Ecto neural progenitor cell (in vitro differentiated cells): ENCODE measurements at places on chromosomes 5 and 9.

GRCh38 chr5:63205976-63206375 lies 627.4 kb downstream of the LRRC70 start:
- no peak for DNase-seq

- DNase-seq = no peak
Measured at GRCh38 chr5:89313804-89314588, 431.0 kb upstream of the MEF2C start.

DNA sequence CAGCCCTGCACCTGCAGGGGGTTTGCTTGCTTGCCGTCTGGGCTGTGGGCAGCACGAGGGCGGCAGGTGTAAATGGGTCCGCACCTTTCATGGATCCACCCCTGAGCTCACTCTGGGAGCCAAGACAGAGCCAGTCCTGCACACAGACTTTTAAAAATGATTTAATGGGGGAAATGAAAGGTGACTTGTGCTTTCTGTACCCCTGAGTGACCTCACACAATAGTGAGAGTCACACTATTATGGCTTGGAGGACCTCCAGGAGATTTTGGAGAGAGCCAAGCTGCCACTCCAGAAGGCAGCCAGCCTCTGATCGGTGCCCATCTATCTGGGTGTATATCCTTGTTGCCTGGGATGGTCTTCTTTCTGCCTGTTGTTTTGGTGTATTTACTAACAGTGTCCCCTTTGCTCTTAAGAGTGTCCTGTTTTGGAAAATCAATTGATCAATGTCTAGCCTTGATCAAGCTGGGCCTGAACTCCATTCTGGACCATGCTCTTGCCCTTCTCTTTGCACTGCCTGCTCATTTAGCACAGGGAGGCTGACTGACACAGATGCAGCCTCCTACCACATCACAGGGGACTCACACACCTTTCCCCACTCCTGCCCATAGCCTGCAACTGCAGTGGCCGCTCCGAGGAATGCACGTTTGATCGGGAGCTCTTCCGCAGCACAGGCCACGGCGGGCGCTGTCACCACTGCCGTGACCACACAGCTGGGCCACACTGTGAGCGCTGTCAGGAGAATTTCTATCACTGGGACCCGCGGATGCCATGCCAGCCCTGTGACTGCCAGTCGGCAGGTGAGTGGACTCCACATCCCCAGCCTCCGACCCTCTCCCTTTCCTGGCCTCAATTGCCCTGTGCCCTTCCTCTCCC lies 29.5 kb downstream of the LAMC3 start:
- DNase-seq = no peak

GRCh38 chr5:149878371-149878770 lies 66.2 kb downstream of the PDE6A start:
- no peak for DNase-seq

DNA sequence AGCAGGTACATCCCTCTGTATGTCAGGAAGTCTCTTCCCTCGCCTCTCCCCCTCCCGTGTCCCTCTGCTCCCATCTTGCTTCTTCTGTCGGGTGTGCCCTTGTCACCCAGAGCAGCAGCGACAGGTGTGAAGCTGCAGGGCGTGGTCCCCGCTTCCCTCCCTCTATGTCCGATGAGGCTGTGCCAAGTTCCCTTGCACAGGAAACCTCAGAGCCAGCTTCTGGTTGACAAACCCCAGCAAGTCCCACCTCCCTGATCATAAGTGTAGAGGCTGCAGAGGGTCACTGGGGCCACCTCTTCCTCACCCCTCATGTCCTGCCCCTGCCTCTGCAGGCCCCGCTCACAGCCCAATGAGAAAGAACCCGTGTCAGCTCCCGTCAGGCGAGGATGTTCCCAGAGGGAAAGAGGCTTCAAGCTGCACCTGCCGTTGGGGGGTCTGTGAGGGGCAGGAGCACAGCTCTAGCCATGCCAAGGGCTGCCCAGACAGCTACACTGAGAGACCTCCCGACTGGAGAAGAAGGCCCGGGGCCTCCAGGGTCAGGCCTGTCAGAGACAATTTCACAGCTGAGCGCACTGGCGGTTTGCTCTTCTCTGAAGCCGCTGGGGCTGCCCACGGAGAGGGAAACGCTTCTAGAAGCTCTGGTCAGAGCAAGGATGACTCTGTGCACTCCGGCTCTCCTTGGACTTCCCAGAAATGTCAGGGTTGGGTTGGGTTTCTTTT lies 73.3 kb downstream of the AK8 start:
- no peak for DNase-seq

- peak; percentile 57 for DNase-seq
Measured at GRCh38 chr9:90801241-90801972, at the start of gene SYK. Gene SYK, plus strand, starts transcription at chr9:90801819. Its CDS starts 42,080 bp downstream, at chr9:90843899.

GRCh38 chr9:122276096-122276495 lies 11.4 kb downstream of the MRRF start:
- DNase-seq = no peak

GRCh38 chr5:100762108-100762507 lies 141.0 kb downstream of the ST8SIA4 start:
- DNase-seq = no peak

DNA sequence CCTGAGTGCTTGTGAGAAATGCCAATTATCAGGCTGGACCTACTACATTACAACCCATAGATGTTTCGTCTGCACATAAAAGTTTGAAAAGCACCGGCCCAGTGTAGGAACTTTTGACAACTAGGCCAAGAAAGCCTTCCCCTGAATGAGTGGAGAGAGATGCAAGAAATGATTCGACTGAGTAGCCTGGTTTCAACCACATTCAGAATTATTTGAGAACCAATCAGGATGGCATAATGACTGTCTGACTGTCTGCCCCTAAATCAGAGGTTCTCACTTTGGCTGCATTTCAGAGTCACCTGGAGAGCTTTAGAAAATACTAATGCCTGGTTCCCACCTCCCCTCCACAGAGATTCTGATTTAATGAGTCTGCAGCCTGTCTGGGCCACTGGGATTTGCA lies 61.1 kb downstream of the FRMD3 start:
- DNase-seq = no peak

GRCh38 chr5:33772380-33772897 lies 119.4 kb downstream of the ADAMTS12 start:
- no peak for DNase-seq

DNA sequence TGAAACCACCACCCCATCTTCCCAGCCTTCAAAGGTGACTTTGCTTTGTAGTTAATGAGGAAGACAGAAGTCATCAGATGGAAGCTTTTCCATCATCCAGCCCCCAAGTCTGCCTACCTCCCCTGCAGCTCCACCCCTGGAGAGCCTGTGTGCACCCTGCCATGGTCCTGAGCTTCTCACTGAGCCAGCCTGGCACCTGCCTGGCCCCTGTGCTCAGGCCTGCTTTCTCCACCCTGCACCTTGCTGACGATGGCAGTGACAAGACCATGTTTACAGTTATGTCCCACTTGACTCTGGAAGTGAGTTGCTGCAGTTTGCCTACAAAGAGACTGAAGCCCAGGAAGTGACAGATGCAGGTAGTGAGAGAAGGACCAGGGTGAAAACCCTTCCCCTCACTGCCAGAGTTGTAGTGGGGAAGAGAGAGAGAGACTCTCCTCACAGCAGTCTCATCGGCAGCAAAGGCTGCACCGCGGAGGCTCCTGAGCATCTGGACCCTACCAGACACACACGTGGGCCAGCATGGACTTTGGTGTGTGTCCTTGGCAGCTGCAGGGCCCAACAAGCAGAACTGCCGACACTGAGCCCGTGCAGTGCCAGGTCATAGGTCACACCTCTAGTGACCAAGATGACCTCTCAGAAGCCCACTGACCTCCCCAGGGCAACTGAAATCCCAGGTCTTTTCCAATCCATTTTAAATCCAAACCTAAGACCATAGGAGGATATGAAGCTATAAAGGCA lies 107.1 kb downstream of the CACNA1B start:
- peak; percentile 29 for DNase-seq

- no peak for DNase-seq
Measured at GRCh38 chr9:124792257-124793014, 15.5 kb downstream of the OLFML2A start.

GRCh38 chr5:82734347-82734746 lies 342.8 kb downstream of the TMEM167A start:
- DNase-seq = no peak

DNA sequence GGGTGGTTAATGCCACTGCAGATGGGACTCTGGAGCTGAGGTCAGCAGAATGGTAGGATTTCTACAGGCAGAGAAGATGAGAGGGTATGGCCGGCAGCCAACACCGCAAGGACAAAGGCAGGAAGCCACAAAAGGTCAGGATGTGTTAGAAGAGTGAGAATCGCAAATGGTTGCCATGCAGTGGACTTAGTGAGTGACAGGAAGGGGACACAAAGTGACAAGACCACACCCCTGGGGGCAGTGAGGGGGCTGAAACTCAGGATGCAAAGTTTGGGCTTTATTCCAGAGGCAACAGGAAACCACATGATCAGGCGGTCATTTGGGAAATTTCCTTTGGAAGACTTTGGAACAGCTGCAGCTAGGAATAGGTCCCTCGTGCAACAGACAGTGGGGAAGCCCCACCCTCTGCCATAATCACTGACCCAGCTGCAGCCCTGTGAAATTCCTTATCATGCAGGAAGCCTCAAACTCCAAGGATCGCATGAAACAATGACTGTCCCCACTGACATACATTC lies 14.2 kb upstream of the CCDC180 start:
- DNase-seq = no peak

DNA sequence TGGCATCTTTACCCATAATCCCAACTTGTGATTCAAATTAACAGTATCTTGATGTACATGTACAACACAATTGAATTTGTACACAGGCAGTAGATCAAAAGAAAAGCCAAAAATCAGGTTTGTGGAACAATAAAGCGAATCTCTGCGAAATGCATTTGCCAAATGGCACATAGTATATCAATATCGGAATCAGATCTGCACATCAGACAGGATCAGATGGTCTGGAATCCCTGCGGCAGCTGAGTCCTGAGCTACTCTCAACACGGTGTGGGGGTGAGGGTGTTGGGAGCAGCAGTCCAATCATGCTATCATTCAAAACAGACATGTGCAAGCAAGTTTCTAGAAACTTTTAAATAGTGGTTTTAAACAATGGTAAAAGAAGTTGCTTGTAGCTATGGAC lies 358.3 kb downstream of the SEMA5A start:
- DNase-seq = no peak

DNA sequence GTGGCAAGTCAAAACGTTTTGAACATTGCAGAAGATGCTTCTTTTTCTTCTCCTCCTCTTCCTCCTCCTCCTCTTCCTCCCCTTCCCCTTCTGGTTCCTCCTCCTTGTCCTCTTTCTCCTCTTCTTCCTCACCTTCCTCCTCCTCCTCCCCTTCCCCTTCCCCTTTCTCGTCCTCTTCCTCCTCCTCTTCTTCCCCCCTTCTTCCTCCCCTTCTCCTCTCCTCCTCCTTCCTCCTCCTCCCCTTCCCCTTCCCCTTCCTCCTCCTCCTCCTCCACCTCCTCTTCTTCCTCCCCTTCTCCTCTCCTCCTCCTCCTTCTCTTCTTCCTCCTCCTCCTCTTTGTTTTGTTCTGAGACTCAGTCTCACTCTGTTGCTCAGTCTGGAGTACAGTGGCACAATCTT lies 167.0 kb upstream of the SV2C start:
- no peak for DNase-seq
